ENCODE measurements at places on chromosomes 1 and 21.

DNA sequence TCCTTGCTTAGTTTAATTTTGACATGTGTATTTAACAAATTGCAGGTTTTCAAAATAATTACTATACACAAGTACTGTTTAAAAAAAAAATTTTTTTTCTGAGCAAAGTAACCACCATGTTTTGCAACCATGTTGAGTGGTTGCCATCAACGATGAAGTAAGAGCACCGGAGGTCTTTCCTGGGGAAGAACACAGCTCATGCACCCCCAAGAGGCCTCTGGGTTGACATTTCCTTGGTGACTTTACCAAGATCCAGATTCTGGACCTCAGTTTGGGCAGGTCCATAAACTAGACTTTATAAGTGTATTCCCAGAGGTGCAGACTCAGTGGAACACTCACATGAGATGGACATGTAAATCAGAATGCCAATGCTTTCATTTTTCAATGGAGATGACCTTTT, 36.8 kb upstream of the RALGPS2 start:
- DNase-seq, result no peak

DNA sequence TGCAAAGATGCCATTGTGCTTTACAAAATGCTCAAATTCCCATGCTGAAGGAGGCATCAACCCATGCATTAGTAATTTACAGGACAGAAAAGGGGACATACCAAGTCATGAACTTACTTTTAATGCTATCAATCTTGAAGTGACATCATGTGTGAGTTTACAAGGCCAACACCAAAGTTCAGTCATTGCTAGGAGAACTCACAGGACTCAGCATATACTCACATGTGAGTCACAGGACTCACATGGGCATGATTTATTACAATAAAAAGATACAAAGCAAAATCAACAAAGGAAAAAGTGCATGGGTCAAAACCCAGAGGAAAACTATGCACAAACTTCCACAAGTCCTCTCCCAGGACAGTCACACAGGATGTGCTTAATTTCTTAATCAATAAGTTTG, 1656.0 kb downstream of the MRPL39 start:
- DNase-seq, result no peak

DNA sequence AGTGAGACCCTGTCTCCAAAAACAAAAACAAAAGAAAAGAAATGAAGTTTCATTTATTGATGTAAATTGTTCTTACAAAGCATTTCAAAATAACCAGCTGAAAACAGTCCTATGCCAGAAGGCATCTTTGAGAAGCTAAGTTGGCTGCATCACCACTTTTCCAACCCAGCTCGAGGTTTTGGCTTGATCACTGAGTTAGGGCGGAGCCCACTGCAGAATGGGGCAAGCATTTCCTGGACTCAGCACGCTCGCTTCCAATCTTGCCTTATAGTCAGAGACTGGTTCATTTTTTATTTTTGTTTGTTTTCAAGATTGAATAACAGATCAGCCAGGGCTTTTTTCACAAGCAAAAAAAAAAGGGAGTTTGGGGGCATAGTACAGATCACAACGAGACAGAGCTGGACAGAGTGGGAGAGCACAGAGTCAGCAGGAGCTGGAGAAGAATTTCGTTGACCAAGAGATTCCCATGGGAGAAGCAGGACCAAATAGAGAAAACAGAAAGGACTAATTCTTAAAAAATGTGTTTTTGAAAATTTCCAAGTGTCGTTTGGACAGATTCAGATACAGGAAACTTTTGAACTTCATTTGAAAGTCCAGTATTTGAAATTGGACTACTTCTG, 23.5 kb upstream of the COL6A1 start:
- DNase-seq, result no peak

GRCh38 chr1:233490488-233490887, 123.4 kb upstream of the KCNK1 start:
- no peak for DNase-seq

DNA sequence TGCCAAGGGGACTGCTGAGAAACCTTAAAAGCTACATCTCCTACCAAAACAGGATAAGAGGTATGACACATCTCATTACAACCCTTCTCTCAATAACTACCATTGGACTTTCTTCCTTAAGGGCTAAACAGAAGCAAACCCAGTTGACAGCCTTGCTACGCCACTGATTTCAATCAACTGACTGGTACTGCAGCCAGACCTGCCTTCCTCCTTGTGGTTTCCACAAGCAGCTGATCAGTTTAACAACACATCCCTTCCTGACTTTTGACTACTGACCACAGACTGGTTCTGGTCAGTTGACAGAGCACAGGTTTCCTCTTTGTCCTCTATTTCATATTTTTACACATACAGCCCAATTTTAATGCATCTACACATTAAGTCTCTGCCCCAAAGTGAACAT, 108.8 kb downstream of the ADAMTS1 start:
- no peak for DNase-seq

- no peak for DNase-seq
These were observed 18.8 kb downstream of the ATF6 start for GRCh38 chr1:161784968-161785367.

DNA sequence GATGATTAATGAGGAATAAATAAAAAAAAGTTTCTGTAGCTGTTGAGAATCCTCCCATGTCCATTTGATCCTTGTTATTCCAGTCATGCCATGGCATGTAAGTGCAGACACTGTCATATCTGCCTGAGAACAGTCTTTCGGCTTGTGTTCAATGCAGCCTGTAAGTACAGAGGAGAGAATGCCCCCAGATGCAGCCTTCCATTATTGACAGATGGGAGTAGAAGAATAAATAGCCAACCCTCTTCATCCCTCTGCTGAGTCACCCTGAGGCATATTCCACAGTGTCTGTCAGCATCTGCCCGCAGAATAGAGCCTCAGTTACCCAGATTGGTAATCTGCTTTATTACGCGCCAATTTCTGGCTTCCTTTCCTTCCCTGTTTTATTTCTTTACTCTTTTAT, 139.4 kb downstream of the LRRC7 start:
- no peak for DNase-seq

GRCh38 chr1:59146651-59147358, 150.1 kb upstream of the FGGY start:
- DNase-seq, result no peak

- no peak for DNase-seq
These were observed 545 bp upstream of the PEF1 start for GRCh38 chr1:31645274-31645568.

DNA sequence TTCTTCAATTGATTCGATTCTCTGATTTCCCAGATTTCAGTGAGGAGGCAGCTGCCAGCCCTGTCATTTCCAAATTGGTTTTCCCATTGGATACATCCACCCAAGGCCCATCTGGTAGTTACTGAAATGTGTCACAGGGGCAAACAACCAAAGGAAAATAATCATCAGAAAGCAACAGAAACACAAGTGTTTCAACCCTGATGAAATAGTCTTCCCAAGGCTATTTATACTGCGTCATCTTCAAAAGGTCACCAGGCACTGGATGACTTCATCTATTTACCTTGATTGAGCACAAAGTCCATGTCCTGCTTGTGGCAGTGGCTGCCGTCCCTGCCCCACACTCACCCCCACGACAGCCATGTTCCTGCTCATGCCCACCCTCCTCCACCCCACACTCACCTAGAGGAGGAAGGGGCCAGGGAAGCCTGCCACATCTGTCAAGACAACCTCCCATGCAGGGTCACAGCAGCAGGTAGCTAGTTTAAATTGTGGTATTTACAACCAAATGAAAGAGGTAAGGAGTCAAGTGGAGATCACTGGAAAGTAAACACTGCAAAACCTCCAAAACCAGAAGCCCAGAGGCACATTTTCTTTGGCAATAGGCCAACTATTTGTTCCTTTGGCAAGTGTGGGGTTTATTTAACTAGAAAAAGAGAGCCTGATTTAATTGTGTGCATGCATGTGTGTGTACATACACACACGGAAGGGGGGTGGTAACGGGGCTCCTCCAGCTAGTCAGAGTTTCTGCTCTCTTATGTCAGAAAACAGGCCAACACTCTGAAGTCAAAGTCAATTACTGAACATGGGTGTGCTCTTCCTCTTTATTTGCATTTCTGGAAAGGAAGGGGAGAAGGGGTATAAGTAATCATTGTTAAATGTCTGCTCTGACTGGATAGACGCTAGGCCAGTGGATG, 49.5 kb upstream of the RAB4A start:
- no peak for DNase-seq

GRCh38 chr1:227082999-227083746, 143.1 kb downstream of the COQ8A start:
- DNase-seq, result no peak

- no peak for DNase-seq
These were observed 21.3 kb downstream of the CHIT1 start for GRCh38 chr1:203208181-203208580.

DNA sequence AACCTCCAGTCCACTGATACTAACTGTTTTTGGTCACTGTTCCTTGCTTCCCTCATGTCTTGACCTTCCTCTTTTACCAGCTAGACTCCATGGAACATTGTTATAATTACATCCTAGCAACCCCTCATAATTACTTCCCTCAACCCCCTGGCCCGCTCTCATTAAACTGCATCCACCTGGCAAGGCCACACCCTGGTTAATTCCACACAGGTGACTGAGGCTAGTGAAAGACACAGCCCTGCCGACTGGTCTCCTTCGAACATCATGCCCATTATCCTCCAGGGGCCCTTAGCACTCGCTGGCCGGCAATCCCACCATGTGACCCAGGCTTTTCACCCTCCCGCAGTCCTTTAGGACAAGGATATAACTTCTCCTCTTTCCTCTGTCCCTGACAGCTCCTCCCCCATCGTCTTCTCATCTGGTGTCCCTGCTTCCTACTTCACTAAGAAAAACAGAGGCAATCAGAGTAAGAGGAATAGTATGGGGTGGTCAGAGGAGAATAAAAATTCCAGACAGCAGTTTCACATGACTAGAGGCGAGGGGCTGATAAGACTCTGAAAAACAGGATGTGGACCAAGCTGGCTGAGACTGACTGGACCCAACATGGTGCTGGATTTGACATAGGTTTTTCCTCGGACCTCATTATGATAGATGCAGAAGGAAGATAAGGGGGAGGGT, 8.8 kb upstream of the TENT5B start:
- no peak for DNase-seq

GRCh38 chr1:164648636-164649035, 89.7 kb downstream of the PBX1 start:
- DNase-seq, result no peak

DNA sequence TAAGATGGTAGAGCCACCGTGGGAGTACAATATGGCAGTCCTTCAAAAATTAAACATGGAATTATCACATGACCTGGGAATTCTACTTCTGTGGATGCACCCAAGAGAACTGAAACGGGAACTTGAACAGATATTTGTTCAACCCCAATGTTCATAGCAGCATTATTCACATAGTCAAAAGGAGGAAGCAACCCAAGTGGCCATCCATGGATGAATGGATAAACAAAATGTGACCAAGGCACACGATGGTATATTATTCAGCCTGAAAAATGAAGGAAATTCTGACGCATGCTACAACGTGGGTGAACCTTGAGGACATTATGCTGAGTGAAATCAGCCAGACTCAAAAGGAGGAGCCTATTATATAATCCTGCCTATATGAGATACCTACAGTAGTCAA, 22.8 kb upstream of the LAPTM5 start:
- DNase-seq, result no peak

- DNase-seq, result no peak
These were observed 38.6 kb downstream of the MEF2D start for GRCh38 chr1:156461781-156462647.

- no peak for DNase-seq
These were observed 48.5 kb downstream of the C8B start for GRCh38 chr1:56917356-56917755.

DNA sequence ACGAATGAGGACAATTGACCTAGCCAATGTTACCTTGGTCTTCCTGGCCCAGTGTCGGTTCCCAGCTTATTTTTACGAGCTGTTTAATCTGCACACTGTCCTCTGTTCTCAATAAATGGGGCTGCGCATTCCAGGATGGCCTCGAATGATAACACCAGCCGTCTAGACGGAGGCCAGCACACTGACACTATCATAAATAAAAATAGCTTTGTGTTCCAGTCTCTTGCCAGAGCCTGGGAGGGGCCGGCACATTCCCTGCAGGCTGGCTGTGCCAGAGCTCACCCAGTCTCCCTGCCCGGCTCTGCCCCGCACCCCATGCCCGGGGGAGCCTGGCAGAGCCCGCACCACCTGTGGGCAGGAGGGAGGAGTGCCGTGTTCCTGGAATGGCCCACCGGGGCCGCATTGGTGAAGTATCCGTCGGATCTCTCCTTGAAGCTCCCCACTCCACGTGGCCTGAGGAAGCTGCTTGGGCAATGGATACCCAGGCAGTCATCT, 92.1 kb downstream of the SPSB1 start:
- no peak for DNase-seq

DNA sequence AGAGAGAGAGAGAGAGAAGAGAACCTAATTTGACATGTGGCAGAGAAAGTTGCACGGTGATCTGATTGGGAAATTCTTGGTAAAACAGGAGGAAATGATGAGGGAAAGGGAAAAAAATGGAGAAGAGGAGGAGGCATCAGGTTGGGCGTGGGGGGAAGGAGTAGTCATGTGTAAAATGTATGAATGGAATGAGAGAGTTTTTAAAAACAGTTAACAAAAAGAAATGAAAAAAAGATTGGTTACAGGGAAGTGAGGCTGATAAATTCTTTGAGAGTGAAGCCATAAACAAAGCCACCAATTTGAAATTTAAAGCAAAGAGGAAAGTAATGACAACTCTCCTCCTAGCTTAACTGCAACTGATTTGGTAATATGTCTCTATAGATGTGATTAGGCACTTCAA, 409.2 kb downstream of the USH2A start:
- no peak for DNase-seq

- DNase-seq, result no peak
These were observed 5.1 kb upstream of the REG4 start for GRCh38 chr1:119816407-119816806.

DNA sequence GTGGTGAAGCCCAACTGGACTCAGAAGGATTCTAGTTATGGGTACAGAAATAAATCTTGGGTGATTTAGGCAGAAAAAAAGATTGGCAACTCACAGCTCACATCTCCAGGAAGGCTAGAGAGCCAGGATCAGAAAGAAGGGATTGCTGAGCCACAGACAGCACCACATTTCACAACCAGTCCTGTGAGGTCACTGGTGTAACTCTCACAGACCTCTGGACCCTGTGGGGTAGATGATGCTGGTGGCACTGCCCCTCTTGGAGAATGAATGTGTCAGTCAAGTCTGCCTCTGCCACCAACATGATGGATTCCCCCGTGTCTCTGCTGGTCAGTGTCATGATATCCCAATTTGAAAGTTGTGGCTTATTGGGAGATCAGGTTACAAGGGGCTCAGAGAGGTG, 70.9 kb upstream of the HMCN1 start:
- DNase-seq, result no peak

- DNase-seq, result no peak
These were observed 8.9 kb upstream of the KCNE1 start for GRCh38 chr21:34520764-34521508.
